NAMALWA (cell line): ENCODE measurements at places on chromosomes 11 and 22.

DNA sequence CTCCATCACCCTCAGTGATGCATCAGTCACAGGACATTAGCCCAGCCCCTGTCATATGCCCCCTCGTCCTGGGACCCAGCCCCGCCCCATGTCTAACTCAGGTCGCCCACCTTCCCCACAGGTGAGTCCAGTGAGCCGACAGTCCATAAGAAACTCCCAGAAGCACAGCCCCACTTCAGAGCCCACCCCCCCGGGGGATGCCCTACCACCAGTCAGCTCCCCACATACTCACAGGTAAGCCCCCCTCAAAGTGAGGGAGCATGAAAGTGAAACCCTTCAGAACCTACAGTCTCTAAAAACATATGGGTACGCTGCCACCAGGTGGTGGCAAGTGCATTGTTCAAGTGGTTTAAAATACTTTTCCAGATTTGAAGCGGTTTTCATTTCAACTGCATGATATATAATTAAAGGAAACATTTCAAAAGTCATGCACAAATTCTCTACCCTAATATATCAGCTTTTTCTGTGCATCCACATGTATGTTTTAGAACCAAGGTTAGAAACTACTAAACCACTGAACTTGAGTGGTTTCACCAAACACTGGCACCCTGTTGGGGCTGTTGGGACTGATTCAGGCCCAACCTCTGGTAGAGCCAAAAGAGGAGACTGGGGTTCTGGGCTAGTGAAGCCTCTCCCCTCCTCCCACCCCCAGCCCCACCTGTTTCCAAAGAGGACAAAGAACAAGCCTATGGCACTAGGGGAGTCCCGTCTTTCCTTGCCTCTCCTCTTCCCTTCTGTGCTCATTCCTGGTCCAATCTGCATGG, 17.3 kb downstream of the EPS8L2 start:
- peak; percentile 84 for DNase-seq

DNA sequence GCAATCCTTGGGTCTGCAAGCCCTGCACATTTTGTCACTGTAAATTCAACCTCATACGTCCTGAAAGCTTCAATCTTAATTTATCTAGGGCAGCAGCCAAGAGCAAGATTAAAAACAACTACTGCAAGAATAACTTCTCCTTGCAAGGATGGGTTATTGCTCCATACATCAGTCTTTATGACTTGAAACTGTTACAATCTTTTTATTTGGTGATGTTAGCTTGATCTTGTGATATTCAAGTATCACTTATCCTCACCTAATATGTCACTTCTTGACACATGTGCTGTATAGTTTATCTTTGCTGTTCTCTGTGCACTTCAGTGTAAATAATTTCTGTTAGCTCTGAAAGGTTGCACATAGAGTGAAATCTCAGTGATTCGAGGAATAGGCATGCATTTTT, 14.7 kb upstream of the APLP2 start:
- DNase-seq: no peak

DNA sequence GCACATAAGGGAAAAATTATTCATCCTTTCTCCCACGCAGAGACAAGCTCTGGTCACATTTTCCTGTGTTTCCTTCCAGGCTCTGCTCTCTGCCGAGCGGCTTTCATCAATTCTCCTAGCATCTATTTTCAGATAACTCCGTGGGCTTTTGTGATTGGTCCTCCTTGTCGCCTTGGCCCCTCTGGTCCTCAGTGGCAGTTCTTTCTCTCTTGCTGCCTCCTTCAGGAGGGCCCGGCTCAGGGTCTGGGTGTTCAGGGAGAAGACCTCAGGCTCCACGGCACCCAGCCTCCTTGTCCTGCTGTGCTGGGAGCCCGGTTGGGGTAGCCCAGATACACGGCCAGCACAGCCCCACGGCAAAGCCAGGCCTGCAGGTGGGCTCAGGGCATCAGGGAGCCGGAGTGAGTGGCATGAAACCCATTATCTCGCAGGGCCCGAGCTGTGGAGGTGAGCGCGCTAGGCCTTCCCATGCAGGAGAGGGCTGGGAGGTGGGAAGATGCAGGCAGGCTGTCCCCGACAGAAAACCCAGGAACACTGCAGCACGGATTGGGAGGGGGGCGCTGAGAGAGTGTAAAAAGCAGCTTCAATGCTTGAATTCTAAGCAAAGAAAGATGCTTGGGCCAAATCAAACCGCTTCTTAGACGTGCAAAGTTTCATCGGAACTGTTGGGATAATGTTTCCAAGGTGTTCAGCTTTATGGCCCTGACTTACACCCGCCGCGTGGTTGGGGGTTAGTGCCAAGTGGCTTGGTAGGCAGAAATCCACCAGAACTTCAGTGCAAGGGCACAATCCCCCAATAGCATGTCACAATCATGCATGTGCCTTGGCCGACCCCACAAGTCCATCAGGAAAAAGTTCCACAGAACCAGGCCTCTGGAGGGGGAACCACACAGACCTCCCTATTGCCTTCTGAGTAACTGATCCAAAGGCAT, 81.9 kb upstream of the WNT7B start:
- DNase-seq: no peak

- DNase-seq: no peak
These were observed 5.8 kb downstream of the MMP3 start for GRCh38 chr11:102837646-102838045.

GRCh38 chr11:124543145-124543544, 309 bp downstream of the OR8B12 start:
- DNase-seq: no peak

- no peak for DNase-seq
These were observed 4.2 kb downstream of the SCGB1C1 start for GRCh38 chr11:196786-197731.

DNA sequence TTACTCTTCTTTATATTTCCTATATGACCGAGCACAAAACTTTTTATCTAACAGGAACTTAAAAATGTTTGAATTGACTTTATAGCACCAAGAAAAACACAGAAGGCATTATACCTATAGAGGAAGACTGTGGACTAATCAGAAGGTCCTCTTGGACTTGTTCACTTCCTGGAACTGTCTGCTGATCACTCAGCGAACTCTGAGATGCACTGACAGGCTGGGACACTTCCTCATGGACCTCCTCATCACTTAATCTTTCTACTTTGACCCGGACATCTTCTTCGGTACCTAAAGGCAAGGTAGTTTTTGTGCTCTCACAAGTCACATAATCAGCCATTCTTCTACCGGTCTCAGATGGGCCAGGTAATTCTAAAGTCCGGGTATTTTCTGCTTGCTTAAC, 54.0 kb downstream of the ZBTB44 start:
- DNase-seq: no peak

DNA sequence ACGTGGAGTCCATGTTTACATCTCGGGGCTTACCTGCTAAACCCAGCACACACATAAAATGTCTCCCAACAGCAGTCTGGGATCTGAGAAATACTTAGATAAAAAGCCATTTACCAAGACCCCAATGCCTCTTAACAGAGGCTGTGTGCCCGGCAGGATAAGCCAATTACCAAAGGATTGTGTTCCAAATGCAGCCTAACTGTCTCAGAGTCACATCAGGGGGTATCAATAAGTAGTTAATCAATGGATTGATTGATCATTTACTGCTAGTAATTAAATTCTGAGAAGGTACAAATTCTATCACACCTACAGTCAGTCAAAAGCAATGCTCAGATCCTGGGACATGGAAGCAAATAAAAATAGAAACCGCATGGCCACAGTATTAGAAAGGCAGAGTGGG, 125.6 kb downstream of the DSCAML1 start:
- no peak for DNase-seq

DNA sequence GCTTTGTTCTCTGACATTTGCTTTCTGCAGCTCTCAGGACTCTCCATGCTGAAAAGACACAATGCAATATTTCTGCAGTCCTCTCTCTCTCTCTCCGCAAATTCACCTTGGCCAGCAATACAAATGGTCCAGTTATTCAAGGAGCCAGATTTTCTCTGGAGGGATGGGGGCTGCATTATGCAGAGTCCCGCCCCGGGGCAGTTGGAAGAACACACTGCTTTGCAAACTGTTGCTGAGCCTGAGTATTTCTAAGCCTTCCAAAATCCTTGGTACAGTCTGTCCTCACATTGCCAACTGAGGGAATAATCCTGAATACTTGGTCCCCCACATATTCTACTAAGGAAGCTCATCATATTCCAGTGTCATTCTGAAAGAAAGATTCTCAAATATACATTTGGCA, 94.3 kb upstream of the ZC3H12C start:
- DNase-seq: no peak

DNA sequence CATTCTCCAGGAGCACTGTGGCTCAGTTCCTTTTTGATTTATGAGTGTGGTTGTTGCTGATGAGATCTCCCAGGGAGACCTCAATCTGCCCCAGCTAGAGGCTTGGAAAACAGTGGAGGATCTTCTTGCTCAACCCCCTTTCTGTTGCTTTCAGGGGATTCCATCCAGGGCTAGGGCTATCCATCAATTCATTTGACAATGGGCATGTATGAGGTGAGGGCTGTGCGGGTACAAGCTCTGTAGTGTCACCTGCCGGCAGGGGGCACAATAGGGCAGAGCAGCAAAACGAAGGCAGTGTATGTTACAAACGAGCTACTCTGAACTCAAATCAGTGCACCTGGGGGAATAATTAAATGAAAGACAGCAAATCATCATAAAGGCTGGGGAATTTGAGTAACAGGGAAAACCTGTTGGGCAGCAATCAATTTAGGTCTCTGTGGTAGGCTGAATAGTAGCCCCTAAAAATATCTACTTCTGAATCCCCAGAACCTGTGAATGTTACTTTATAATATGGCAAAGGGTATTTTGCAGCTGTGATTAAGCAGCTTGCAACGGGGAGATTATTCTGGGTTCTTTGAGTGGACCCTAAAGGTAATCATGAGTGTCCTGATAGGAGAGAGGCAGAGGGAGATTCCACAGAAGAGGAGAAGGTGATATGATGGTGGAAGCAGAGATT, 170.3 kb upstream of the ZBED5 start:
- DNase-seq: peak; percentile 81

DNA sequence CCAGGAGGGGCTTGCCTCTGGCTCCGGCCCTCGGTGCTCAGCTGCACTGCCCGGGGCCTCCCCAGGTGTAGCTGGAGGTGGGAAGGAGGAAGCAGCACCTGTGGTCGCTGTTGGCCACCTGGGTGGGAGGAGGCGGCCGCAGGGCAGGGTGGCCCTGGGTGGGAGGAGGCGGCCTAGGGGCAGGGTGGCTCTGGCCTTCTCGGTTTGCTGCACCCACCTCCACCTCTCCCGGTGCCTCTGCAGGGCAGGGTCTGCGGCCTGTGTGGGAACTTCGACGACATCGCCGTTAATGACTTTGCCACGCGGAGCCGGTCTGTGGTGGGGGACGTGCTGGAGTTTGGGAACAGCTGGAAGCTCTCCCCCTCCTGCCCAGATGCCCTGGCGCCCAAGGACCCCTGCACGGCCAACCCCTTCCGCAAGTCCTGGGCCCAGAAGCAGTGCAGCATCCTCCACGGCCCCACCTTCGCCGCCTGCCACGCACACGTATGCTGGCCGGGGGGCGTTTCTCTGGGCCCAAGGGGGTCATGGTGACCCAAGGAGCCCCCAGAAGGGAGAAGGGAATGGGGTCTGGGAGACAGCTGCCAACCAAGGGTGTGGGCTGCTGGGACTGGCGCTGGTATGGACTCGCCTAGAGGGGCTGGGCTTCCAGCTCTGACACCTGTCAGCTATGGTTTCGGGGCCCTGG, 20.6 kb downstream of the MUC5AC start:
- no peak for DNase-seq

GRCh38 chr11:14908214-14908880, 16.3 kb upstream of the CYP2R1 start:
- DNase-seq: peak; percentile 75

GRCh38 chr11:61531044-61531443, 22.5 kb downstream of the LRRC10B start:
- DNase-seq: no peak

DNA sequence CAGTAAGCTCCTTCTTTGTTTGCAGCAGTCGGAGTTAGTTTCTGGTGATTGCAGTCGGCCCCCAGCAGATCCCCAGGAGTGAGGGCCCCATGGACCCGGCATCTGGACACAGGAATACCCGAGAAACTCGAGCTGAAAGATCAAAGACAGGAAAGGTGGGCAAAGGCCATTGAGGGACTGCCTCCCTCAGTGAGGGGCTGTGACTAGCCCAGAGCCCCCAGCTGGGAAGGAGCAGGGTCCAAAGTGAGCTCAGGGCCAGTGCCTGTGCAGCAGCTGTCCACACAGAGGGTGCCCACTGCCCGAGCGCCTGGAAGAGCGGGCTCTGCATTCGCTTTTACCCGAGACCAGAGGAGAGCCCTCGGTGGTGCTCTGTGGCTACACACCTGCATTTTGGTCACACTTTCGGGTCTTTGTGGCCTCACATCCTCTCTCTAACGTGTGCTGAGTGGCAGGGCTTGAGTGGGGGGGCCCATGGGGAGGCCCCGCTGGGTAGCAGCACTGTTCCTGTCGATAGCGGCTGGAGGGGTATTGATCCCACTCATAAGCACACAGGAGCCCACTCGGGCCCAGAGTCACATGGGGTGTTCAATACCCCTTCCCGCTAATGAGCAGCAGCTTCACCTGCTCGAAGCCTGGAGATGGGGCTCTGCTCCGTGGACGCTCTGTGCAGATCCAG, 532.9 kb downstream of the TBC1D22A start:
- no peak for DNase-seq

DNA sequence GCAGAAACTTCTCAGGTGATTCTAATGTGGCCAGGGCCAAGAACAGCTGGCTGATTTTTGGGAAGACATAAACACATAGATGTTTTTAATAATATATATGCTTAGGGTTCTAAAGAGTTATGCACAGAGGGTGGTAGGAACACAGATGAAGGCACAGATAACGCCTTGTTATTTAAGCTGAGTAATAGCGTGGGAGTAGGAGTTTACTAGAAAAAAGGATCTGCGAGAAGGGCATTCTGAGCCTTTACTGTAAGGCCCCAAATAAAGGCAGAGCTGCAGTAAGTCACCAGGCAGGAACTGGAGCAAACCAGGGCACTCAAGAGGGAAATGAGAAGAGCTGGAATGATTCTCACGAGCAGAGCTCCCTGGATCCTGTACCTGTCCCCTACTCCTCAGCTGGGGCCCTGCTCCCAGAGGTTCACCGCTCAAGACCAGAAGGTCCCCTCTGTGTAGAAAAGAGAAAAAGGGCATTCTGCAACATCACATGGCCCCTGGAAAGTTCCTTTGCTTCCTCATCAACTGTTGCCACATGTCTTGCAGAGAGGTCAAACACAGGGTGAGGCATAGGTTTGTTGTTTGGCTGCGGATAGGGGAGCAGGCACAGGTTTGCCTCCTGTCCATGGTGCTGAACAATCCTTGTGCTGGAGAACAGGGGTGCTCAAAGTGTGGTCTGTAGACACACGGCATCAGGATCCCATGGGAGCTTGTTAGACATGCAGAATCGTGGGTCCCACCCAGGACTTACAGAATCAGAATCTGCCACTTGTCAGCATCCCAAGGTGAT, 125.7 kb downstream of the TENM4 start:
- peak; percentile 3 for DNase-seq

GRCh38 chr11:62148271-62148980, 24.6 kb downstream of the INCENP start:
- DNase-seq: no peak

DNA sequence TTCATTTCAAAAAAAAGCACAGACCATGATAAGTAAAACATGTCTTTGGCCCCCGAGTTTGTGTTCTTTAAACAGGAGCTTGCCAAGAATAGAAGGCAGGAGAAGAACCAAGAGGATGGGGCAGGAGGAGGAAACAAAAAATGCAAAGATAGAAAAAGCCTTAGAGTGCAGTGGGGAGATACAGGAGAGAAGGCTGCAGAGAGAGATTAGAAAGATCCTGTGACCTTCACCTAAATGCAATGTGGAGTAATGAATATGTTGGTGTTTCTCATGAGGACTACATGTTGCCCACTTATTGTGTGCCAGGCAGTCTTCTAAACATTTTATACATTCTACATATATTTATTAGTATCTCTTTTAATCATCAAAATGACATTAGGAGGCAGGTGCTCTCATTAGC, 2.3 kb upstream of the APLNR start:
- DNase-seq: no peak

- no peak for DNase-seq
These were observed 1.0 kb downstream of the FJX1 start for GRCh38 chr11:35619116-35619854.
